MG63 (cell line): ENCODE measurements at places on chromosomes 4 and X. TPM values are rescaled to one million over a fixed set of nuclear protein-coding genes. Genes with fewer than 3 reads are reported as not detected.

DNA sequence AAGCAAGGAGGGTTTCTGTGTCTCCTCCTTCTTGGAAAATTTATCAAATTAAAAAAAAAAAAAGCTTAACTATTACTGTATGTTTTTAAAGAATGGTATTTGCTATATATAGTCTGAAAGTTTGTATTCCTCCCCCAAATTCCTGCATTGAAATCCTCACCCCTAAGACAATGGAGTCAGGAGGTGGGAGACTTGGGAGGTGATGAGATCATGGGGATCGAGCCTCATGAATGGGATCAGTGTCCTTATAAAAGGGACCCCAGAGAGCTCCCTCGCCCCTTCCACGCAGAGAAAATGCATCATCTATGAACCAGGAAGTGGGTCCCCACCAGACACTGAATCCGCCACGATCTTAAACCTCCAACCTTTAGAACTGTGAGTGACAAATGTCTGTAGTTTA is 50.1 kb downstream of the DHRSX start:
- no peak for DNase-seq

DNA sequence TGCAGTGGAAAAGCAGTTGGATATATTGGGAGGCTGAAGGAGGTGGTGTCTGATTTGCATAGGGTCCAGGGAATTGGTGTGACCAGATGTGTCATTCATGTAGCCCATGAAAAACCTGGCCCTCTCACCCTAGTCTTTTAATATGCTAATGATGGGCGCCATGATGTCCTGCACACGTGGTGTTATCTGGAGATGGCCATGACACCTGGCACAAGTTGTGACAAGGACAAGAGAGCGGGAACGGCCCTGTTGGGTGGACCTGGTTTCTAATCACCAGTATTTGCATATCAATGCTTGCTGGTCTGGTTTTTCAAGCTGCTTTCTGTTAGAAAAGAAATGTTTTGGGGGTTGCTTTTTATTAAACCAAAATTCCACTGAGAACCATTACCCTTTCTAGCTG is 87.4 kb downstream of the ZXDA start:
- DNase-seq: no peak

DNA sequence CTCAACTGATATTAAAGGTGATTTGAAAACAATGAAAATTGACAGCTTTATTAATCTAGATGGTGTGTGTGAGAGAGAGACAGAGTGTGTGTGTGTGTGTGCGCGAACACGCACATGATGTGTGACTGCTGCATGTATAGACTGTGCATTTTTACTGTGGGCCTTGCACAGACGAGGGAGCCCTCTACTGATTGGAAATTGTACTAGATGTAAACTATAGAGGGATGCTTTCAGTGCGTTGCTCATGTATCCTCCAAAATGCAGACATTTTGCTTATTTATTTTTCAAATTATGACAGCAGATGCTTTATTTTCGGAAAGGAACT is 168.4 kb upstream of the GK2 start:
- DNase-seq: peak; percentile 2

DNA sequence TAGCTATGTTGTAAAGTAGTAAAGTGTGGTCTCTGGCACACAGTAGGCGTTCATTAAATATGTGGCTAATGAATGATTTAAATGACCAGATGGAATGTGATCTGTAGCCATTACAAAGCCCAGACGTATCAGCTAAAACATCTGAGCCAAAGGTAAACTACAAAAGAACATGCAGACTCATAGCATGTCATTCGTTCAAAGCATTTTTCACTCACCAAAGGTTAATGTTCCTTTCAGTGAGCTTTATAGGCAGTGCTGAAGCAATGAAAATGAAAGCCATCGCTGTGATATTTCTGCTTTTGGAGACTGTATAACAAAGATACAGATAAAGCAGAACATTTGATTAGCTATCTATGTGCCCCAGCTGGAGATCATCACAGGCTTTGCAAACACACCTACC is 50.5 kb downstream of the F9 start:
- no peak for DNase-seq

DNA sequence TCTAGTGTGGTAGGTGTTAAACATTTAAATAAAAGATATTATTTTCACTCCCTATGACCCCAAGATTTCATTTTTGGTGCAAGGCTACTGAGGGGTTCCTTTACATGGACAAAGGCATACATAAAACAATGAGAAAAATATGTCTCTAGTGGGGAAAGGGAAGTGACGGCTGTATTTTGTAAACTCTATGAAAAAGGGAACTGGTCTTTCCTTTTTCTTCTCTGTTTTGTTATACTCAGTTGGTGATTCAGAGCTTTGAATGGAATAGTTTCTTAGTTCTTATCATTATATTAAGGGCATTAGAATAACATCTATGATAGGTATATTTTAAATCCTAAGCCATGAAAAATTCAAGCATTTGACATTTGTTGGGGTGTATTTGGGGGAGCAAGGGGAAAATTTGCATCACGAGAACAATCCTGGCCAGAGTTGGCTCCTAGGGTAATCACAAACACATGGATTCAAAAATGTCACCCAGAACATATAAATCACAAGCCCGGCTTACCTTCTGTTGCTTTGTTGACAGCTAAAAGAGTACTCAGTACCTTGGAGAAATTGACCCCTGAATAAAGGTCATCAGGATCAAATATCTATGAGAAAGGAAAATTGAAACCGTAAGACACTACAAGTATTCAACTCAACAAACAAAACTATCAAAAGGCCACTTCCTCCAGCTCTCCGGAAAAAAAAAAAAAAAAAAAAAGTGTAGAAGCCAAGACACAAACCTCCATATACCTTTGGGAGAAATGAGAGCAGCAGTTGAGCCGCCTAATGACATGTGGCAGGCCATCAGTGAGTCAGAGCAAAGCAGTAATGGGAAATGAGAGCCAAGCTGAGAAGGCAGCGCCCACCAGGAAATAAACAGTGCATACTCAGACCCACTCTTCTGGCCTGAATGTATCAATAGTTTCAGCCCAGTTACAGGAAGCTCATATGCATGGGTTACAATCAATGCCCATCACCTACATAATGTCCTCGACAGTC is 33.4 kb downstream of the ARHGEF6 start:
- DNase-seq: peak; percentile 5

The GLRA3 gene
- total RNA-seq: not detected in 2 replicates

The CT45A5 gene
- not detected in 2 replicates for total RNA-seq

DNA sequence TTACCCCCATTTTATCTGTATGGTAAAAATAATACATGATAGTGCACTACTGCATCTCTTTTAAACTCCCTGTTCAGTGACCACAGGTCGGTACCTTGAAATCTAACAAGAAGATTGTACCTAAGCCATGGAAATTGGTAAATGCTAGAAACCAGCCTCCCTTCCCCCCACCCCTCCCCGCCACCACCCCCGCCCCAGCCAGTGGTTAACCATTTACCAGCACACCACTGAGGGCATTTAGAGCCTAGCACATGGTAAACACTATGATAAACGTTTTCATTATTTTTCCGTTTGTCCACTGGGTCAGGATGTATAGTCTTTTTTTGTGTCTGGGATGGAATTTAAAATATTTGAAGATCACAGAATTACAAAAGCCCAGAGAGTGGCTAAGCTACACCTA is 703 bp upstream of the FTSJ1 start:
- DNase-seq: no peak

DNA sequence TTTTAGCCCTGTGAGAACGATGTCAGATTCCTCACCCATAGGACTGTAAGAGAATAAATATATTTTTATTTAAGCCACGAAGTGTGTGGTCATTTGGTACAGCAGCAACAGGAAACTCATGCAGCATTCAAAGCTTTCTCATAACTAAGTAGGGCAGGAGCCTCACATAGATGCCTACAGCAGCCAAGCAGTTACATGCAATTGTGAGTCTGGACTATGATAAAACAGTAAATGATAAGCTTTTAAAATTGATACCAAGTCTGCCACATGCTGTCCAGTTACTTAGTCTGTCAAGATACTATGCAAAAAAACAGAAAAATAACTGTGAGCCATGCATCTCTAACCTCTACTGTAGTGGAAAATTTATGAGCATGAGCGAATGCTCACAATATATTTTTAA is 359.6 kb downstream of the HS3ST1 start:
- no peak for DNase-seq

DNA sequence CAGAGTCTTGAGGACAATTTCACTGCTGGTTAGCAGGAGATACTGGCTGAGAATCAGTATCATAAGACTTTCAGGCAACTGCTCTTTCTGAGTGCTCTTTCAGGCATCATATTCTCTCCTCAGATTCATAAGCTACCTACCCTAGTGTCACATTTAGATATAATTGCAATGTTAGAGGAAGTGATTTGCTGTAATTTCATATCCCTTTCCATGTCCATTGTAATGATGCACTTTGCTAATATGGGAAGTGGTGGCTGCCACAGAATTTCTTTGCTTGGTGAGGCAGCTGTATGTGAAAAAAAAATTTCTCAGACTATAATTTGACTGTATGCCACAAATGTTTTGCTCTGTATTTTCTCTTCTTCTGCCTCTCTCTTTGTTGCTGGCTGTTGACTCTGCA is 63.3 kb downstream of the DOCK11 start:
- no peak for DNase-seq

DNA sequence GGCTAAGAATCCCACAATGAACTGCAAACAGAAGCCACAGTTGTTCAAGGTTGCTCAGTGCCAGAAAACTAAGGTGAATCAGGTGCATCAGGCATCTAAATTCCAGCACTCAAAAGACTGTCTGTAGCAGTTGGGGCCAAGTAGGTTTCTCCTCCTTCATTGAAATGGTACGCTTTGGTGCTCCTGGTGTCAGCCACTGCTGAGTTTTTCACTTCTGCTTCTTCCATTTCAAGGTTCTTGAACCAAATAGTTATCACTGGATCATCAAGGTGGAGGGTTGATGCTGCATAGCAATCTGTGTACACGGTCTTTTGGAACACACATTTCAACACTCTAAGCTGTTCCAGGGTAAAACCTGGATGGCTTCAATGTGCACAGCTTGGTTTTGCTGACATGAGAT is 74.4 kb downstream of the TMA16 start:
- DNase-seq: no peak

The YY2 gene
- 0.62 and 0.69 TPM in 2 replicates for total RNA-seq

GRCh38 chrX:45050558-45050957 is 150.1 kb downstream of the DIPK2B start:
- DNase-seq: no peak

The XAGE1A gene
- total RNA-seq: not detected in 2 replicates

The SGMS2 gene
- 13.2 and 19.5 TPM in 2 replicates for total RNA-seq

DNA sequence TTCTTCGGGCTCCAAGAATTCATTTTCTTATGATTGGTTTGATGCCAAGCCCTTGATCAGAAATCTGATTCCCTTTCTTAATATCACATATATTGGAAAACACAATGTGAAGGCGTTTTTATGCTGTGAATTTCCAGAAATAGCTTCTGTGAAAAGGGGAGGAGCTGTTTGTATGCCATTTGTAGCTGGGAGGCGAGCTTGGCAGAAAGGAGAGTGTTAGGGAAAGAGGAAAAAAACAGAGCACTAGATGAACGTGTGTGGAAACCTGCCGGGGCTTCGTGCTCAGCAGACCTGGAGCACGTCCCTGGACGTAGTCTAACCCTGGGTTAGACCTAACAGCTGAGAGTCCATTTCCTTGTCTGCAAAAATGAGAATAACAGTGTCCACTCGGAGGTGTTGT is 3.4 kb downstream of the CLCN4 start:
- DNase-seq: no peak

The PIR gene
- total RNA-seq: 16.4 and 39.5 TPM in 2 replicates

DNA sequence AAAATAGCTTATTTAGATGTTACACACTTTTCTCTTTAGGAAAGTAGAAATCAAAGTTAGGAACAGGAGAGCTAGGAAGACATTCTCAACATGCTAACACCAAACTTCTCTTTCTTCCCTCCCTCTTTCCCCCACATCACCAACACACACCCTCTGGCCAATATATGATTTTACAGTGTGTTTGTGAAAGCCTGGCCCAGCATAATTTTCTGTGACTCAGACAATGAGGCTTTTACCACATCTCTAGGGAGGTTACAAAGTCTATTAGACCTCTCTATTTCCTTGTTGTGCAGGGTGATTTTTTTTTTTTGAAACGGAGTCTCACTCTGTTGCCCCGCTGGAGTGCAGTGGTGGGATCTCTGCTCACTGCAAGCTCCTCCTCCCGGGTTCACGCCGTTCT is 189.9 kb downstream of the AASDH start:
- no peak for DNase-seq

The ZNF185 gene
- total RNA-seq: 0.63 and 2.4 TPM in 2 replicates

- DNase-seq: no peak
These were observed 11.3 kb downstream of the UCHL1 start for GRCh38 chr4:41267997-41268396.

The NOX1 gene
- total RNA-seq: not detected in 2 replicates

DNA sequence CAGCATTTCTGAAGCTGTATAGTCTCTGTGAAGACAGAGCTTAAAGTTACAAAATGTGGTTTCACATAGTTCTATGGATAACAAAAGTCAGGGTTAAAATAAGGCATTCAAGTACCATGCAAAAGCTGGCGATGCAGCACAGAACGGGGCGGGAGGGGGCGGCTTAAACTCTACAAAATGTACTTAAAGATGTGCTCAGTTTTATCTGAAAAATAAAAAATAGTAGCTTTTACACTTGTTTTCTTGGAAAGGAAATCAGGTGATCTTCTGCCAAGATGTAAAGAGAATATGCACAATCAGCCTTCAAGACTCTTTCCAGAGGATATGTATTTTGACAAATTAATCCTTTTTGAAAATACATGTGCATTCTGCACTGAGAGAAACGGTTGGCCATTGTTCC is 301.7 kb upstream of the EMCN start:
- DNase-seq: no peak

- no peak for DNase-seq
These were observed 115.9 kb downstream of the COX18 start for GRCh38 chr4:72953571-72953970.

- no peak for DNase-seq
These were observed 687.9 kb downstream of the ARAP2 start for GRCh38 chr4:35556387-35556786.

DNA sequence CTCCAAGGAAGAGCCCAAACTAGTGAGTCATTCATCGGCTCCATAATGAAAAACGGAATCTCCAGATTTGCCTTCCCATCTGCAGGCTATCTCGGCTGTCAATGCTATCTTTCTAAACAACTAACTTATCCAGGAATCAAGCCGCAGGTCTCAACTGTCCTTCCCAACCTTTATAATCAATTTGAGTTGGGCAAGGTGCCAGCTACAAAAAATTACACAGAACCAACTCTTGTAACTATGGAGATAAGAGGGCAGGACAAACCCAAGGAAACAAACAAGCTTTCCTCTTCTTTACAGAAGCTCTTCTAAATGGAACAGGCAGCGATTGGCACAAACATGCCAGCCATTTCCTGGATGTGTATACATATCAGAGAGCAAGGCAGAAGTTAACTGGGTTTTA is 61.2 kb upstream of the RAI2 start:
- no peak for DNase-seq

The WDFY3 gene
- total RNA-seq: 3.8 and 5.2 TPM in 2 replicates

- DNase-seq: no peak
These were observed 383.7 kb downstream of the IDS start for GRCh38 chrX:149121206-149121920.

The LAP3 gene
- 83.4 and 102 TPM in 2 replicates for total RNA-seq

The SCFD2 gene
- 92.3 and 119 TPM in 2 replicates for total RNA-seq
